ENCODE measurements at places on chromosomes 5 and 9. TPM values are rescaled to one million over a fixed set of nuclear protein-coding genes. Genes with fewer than 3 reads are reported as not detected.

The SELENOP gene
- total RNA-seq, result 70.3 TPM

DNA sequence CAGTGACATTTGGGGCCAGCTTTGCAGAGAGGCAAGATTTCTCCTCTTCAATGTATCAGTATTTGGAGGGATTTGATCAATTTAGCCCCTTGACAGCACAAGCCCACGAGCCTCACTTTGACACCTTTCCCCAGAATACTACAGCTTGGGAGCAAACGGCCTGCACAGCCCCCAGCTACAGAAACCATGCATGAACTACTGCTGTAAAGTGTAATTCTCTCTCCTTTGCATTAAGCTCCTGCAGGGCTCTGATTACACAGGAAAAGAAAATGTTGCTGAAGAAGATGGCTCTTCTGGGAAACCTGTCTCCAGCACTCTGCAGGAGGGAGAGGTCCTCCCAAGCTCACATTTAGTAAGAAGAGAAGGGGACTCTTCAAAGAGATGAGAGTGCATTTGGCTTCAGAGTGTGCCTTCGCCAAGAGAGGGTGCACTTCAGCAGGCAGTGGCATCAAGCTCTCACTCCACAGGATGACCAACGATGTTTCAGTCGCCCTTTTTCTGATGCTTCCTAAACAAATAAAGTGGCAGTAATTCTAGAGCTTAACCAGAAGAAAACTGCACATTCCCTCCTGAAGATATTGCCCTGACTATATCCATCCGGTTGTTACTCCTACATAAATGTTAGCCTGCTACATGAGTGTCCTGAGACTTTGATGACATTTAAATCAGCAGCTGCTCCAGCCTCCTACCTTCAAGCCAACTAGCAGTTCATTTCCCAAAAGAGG, 272.2 kb downstream of the AUH start:
- peaks cover 4% of the 10 kb centered on the region for H3K36me3 ChIP-seq
- H3K27me3 ChIP-seq, result no peaks in the 10 kb centered on the region
- peaks cover 8% of the 10 kb centered on the region for H3K4me1 ChIP-seq
- no peak for DNase-seq

DNA sequence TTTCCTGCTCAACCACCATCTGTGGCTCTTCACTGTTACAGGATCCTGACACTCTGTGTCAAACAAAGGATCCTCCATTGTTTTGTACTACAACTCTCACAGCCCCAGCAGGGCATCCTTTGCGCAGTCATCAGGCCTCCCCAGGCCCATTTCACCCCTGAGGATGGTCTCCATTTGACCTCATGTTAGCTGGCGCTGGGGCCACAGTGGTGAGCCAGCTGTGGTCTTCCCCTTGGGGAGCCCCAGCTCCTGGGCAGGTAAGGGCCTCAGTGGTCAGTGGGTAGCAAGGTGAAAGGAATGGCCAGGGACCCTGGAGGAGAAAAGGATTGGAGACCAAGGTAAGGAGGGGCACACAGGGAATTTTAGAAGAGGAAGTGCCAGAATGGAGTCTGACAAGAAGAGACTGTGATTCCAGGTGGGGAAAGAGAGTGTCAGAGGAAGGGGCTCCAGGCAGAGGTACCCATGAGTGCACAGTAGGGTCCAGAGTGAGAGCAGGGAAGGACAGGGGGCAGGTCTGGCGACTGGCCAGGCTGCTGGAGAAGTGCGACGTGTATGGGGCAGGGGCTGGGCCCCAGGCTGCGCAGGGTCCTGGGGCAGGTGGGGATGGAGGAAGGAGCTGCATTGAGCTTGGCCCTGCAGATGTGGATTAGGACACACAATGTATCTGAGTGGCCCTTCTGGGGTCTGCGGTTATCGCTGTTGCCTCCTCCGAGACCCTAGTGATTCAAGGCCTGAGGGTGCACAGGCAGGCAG, 109.9 kb downstream of the PHF2 start:
- H3K27ac ChIP-seq, result no peak overlapping the region
- H3K36me3 ChIP-seq, result no peaks in the 10 kb centered on the region
- peaks cover 7% of the 10 kb centered on the region for H3K27me3 ChIP-seq
- no peak overlapping the region for H3K4me3 ChIP-seq
- peaks cover 1% of the 10 kb centered on the region for H3K4me1 ChIP-seq

The DMRT3 gene
- total RNA-seq, result not detected

The RAI14 gene
- total RNA-seq, result 130 TPM

The PDE6A gene
- total RNA-seq, result not detected

The NME5 gene
- total RNA-seq, result 1.7 TPM

The C9orf153 gene
- total RNA-seq, result 0.40 TPM

DNA sequence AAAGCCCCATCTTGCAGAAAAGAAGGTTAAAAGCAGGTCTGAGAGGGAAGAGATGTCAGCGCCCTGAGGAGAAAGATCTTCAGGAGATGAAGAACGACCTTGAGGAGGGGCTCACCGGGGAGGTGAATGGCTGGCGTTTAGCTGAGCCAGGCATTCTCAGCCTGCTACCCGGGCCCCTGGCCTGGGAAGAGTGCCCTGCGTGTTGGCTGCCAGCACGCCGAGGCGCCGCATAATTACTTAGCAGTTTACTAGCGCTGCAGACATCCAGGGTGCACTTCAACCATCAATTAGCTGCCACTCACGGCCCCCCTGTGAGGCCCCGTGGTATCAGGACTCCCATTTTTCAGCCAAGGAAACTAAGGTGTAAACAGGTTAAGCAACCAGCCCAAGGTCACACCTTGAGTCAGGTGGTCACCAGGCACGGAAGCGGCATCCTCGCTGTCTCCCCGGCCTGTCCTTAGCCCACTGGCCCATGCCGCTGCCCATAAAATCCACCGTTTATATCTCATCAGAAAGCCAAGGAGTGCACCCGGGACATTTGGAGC, 551.9 kb downstream of the BNC2 start:
- no peaks in the 10 kb centered on the region for H3K36me3 ChIP-seq
- H3K27me3 ChIP-seq, result no peaks in the 10 kb centered on the region
- peaks cover 31% of the 10 kb centered on the region for H3K4me1 ChIP-seq
- DNase-seq, result no peak
